ENCODE measurements at places on chromosomes 2 and 18.

DNA sequence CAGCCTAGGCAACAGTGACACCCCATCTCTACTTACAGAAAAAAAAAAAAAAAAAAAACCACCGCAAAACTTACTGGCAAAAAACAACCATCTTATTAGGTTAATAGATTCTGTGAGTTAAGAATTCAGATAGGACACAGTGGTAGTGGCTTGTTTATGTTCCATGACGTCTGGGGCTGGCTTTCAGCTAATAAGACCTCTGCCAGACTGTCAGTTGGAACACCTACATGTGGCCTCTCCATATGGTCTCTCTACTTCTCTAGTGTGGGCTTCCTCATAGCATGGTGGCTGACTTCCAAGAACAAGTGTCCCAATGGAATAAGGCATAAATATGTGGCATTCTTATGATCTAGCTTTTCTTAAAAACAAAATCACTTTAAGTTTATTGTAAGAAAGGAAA lies 94.0 kb upstream of the OTX1 start:
- DNase-seq: no peak

- no peak for DNase-seq
Measured at GRCh38 chr2:110980339-110981062, 140.2 kb upstream of the BCL2L11 start.

GRCh38 chr2:204112084-204112770 lies 175.7 kb downstream of the ICOS start:
- DNase-seq: no peak

- no peak for DNase-seq
Measured at GRCh38 chr2:75079575-75079974, 119.7 kb downstream of the TACR1 start.

GRCh38 chr2:43057026-43057741 lies 169.2 kb downstream of the ZFP36L2 start:
- no peak for DNase-seq

GRCh38 chr2:235727174-235727573 lies 233.3 kb downstream of the AGAP1 start:
- DNase-seq: no peak

DNA sequence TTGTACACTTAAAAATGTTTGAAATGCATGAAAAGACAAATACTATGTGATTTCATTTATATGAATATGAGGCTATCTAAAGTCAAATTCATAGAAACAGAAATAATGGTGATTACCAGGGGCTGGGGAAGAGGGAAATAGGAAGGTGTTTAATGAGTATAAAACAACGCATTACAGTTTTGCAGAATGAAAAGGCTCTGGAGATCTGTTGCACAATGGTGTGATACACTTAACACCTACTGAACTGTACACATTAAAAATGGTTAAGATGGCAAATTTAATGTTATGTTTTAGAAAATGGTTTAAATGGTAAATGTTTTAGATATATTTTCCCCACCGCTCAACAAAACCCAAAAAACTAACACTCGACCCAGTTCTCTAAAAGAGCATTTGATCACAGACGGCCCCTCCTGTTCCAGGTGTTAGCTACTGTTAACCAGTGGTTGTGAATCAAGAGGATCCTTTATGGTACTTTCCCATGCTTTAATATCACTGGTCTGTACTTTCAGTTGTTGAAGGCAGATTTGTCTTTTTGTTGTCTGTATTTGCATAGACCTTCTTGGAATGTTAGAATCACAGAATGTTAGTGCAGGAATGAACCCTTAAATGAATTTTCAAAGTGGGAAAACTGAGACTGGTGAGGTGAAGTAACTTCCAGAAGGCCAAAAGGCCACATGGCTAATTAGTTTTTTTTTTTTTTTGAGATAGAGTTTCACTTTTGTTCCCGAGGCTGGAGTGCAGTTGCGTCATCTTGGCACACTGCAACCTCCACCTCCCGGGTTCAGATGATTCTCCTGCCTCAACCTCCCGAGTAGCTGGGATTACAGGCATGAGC lies 10.2 kb downstream of the RAB10 start:
- DNase-seq: no peak

DNA sequence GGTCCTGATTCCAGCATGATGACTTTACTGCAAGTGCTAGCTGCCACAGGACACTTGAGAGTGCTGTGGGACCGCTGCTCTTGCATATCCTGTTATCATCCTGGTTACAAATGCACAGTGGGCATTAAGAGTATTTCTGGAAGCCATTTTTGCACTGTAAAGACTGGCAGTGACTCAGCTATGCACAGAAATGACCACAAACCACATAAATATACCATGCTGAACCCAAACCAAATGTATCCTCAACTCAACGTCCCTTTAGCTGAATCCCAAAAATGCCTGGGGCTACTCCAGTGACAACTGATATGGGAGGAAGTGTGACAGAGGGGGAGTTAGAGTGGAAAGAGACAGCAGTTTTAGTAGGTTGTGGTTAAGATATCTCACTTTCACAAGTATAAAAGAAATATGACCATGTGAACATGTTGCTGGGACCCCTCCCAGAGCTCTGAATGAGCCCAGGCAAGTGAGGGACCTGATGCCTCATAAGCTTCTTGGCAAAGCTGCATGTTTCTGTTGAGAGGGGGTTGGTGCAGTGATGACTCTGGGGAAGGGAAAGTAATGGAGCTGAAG lies 37.3 kb downstream of the RHBDD1 start:
- DNase-seq: peak; percentile 3

DNA sequence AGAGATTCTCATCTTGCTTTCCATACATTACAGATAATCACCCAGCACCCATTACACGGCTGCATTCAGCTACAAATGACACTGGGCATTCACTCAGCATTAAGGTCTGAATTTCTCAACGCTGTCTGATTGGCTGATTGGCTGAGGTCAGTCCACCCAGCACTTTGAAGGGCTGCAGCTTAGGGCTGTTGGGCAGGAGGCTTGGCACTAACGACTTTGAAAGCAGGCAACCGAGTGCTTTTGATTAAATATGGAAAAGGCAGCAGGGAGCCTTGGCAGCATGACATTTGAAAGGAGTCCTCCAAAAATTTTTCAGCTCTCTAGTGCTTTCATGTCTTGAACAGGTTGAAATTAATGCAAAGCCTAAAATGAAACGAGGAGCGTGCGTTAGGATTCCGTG lies 253.0 kb downstream of the DCDC2C start:
- no peak for DNase-seq

DNA sequence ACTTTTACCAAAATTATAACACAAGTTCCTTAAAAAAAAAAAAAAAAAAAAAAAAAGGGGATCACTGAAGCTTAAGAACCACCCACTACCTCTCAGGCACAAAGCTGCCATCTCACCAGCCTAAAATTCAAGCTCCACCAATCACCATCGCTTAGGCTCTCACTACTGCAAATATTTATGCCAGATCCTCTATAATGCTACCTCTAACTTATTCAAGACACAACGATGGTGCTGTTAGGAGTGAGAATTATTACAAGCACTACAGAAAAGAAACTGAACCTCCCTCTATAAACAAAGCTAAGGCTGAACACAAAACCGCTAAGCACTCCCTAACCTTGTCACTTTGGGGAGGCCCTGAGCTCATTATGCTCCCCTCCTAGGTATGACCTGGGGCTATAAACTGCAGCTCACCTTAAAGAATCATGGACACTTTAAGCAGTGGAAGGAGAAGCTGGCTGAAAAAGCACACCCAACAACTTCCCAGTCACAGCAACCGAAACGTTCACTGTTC lies 3.6 kb downstream of the FZD5 start:
- no peak for DNase-seq

- no peak for DNase-seq
Measured at GRCh38 chr2:774436-774835, 97.2 kb upstream of the TMEM18 start.
